ENCODE measurements at places on chromosomes 5 and 9. TPM values are rescaled to one million over a fixed set of nuclear protein-coding genes. Genes with fewer than 3 reads are reported as not detected.

- no peak overlapping the region for H3K4me3 ChIP-seq
- H3K27ac ChIP-seq = no peak overlapping the region
- H3K4me1 ChIP-seq = peaks cover 4% of the 10 kb centered on the region
- no peak for DNase-seq
Measured at GRCh38 chr5:76677849-76678472, 38.0 kb upstream of the F2R start.

Gene CRB2
- under 0.01 TPM for total RNA-seq

DNA sequence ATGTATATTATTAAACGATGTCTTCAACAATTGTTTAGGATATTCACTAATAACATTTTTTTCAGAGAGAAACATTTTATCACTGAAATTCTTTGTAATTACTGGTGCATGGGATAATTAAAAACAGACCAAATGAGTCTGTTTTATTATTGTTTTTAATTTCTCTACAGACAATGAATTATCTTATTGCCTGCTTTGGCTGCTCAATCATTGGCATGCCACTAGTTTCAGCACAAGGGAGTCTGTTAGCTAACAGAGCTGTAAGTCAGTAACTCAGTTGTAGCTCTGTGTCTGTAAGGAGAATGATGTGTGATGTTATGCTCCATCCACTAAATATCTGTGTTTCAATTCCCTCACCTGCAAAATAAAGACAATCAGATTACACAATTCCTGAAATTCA lies 443.9 kb downstream of the PRR16 start:
- no peak overlapping the region for H3K4me3 ChIP-seq
- no peak overlapping the region for H3K27ac ChIP-seq
- no peaks in the 10 kb centered on the region for H3K4me1 ChIP-seq
- DNase-seq = no peak
- no peaks in the 10 kb centered on the region for H3K36me3 ChIP-seq

DNA sequence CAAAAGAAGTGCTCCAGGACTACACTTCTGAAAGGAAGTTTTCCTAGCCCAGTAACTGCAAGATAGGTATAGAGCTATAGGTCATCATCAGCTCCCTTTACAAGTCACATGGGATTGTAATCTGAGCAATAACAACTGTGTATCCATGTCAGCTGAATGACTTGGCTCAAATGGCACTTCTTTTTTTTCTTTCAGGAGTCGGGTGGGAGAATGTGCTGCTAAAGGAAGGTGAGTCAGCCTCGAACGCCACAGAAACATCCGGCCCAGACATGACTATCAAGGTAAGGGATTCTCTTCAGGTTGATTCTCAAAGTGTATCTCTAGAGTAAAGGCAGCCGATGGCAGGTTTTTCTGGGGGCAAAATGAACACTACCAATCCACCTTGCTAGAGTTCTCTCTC lies 192.2 kb downstream of the C9orf152 start:
- DNase-seq = no peak
- no peak overlapping the region for H3K27ac ChIP-seq
- no peak overlapping the region for H3K4me3 ChIP-seq
- H3K27me3 ChIP-seq = no peaks in the 10 kb centered on the region
- no peaks in the 10 kb centered on the region for H3K4me1 ChIP-seq
- no peaks in the 10 kb centered on the region for H3K36me3 ChIP-seq

Gene SPINK6
- total RNA-seq = not detected

Gene CFAP157
- total RNA-seq = 0.90 TPM

DNA sequence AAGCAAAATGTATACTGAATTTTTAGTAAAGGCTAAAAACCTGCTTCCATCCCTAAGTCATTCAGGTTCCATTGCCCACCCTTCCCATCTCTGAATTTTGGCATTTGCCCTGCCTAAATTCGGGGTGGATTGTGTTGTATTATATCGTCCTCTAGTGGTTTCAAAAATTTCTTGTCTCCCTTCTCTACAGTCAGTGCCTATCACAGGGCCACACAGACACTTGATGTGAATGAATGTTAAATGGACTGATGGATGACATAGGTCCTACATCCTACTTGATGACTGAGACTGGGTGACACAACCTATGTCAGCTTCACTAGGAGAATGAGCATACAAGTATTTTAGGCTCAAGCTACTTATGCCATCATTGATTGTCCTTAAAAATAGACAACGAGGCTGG lies 45.6 kb upstream of the SLC30A5 start:
- DNase-seq = no peak
- no peaks in the 10 kb centered on the region for H3K4me1 ChIP-seq
- no peaks in the 10 kb centered on the region for H3K27me3 ChIP-seq
- H3K27ac ChIP-seq = no peak overlapping the region

GRCh38 chr5:150120617-150121447 lies 34.5 kb upstream of the CSF1R start:
- H3K27me3 ChIP-seq = no peaks in the 10 kb centered on the region
- H3K4me3 ChIP-seq = no peak overlapping the region
- no peaks in the 10 kb centered on the region for H3K4me1 ChIP-seq
- H3K36me3 ChIP-seq = peaks cover 99% of the 10 kb centered on the region
- no peak overlapping the region for H3K27ac ChIP-seq

DNA sequence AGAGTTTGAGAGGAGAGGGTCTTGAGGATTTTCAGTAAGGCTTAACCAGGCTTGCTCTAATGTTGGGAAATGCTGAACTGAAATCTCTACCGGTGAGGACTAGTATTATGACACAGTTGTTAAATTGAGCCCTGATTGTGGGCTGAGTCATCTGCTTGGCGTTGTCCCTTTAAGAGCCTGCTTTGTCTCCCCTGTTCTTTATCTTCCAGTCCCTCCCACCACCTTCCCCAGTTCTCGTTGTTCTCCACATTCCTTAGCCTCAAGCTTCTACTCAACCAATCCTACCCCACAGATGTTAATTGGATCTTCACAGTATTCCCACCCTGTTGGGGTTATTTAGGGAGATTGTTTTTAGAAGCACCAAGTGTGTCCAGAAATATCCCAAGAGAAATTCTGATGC lies 57.6 kb downstream of the ANKRD55 start:
- peaks cover 51% of the 10 kb centered on the region for H3K4me1 ChIP-seq
- DNase-seq = peak; percentile 41
- no peak overlapping the region for H3K4me3 ChIP-seq
- H3K27me3 ChIP-seq = no peaks in the 10 kb centered on the region
- H3K27ac ChIP-seq = peak overlapping the region; percentile 51

GRCh38 chr9:24479361-24480059 lies 66.2 kb downstream of the IZUMO3 start:
- no peaks in the 10 kb centered on the region for H3K4me1 ChIP-seq
- DNase-seq = no peak
- no peaks in the 10 kb centered on the region for H3K36me3 ChIP-seq
- H3K4me3 ChIP-seq = no peak overlapping the region

Gene QRFP
- total RNA-seq = not detected

- no peak for DNase-seq
- no peaks in the 10 kb centered on the region for H3K27me3 ChIP-seq
Measured at GRCh38 chr5:146919304-146919703, 40.7 kb upstream of the PPP2R2B start.

DNA sequence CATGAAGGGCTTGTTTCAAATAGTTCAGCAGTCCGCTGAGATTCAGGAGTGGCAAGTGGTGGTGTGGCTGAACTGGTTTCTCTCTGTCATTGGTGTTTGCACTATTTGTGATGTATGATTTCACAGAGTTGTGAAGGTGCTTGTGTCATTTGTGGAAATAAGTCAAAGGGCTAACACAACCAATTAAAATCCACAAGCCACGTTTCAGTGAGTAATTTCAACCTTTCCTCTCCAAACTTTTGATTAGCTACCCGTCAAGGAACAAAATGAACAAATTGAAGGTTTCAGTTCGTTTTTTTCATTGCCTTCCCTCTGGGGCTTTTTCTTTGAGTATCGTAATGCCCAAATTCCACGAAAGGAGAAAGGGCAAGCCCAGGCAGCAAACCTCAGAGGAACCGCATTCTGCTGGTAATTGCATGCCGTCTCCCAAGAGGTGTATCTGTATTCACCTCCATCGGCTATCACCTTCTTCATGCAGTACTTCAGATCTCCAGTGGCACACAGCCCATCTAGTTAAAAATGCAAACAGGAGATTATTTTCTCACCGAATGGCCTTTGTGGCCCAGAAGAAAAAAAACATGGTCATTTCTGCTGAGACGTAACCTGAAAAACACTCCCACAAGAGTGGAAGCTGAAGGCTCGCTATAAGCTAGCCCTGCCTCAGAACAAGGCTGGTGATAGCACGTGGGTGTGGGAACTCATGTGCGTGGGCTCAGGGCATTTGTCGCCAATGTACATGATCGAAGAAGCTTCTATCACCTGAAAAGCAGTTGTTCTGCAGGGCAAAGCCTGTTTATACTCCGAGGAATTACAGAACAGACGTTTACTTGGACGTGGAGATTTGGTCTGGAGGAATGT lies 197.1 kb downstream of the NR3C1 start:
- no peak overlapping the region for H3K4me3 ChIP-seq
- no peaks in the 10 kb centered on the region for H3K4me1 ChIP-seq
- no peak overlapping the region for H3K27ac ChIP-seq
- no peak for DNase-seq
- no peaks in the 10 kb centered on the region for H3K36me3 ChIP-seq

All from tibial nerve (tissue), 4 donors.